Thoracic aorta endothelial cell (primary cell): ENCODE measurements at places on chromosomes 6 and 20. TPM values are rescaled to one million over a fixed set of nuclear protein-coding genes. Genes with fewer than 3 reads are reported as not detected.

Gene TNXB
- 0.13 and 2.1 TPM in 2 replicates for total RNA-seq

Gene RBM24
- 3.2 and 4.8 TPM in 2 replicates for total RNA-seq

Gene KIF6
- total RNA-seq: under 0.01 TPM in 1 of 2 replicates, not detected in the other

Gene VSX1
- total RNA-seq: not detected in 2 replicates

Gene NSFL1C
- 41.9 and 50.4 TPM in 2 replicates for total RNA-seq

Gene MYCT1
- 166 and 184 TPM in 2 replicates for total RNA-seq

Gene TINAG
- total RNA-seq: not detected in 2 replicates

Gene ISM1
- total RNA-seq: 0.07 TPM in 1 of 2 replicates, not detected in the other

Gene GPR6
- not detected in 2 replicates for total RNA-seq

Gene PHACTR1
- 18.9 and 27.7 TPM in 2 replicates for total RNA-seq

Gene GGTLC1
- not detected in 2 replicates for total RNA-seq

Gene PAX1
- under 0.01 TPM in 1 of 2 replicates, not detected in the other for total RNA-seq

Gene RGS19
- 17.4 and 21.0 TPM in 2 replicates for total RNA-seq

Gene ZNF341
- 2.0 and 2.4 TPM in 2 replicates for total RNA-seq

Gene CNBD2
- 3.2 and 5.6 TPM in 2 replicates for total RNA-seq

Gene PTCHD4
- total RNA-seq: 1.9 and 3.2 TPM in 2 replicates

Gene OXT
- total RNA-seq: not detected in 2 replicates

Gene SMPDL3A
- 5.7 and 7.3 TPM in 2 replicates for total RNA-seq
